Ureter (tissue), 1 donor: ENCODE measurements at places on chromosomes 7 and 10. TPM values are rescaled to one million over a fixed set of nuclear protein-coding genes. Genes with fewer than 3 reads are reported as not detected.

The HOXA1 gene
- total RNA-seq: 18.8 TPM

The KCP gene
- total RNA-seq: 14.5 TPM

The PTPRZ1 gene
- 0.26 TPM for total RNA-seq

The SPDYE6 gene
- total RNA-seq: not detected

The KLF6 gene
- 171 TPM for total RNA-seq

The GCK gene
- total RNA-seq: 0.39 TPM

The LRRN3 gene
- 1.2 TPM for total RNA-seq

The IGFBP3 gene
- 445 TPM for total RNA-seq
